Body of pancreas (tissue), 4 donors: ENCODE measurements at places on chromosomes 4 and X. TPM values are rescaled to one million over a fixed set of nuclear protein-coding genes. Genes with fewer than 3 reads are reported as not detected.
A peak's percentile ranks its signal among the peaks of the same experiment; 100 is the strongest.

- H3K4me1 ChIP-seq = peaks cover 16% of the 10 kb centered on the region
- H3K27me3 ChIP-seq = no peaks in the 10 kb centered on the region
- no peak overlapping the region for H3K4me3 ChIP-seq
- H3K36me3 ChIP-seq = no peaks in the 10 kb centered on the region
These were observed 14.9 kb downstream of the PPP3CA start for GRCh38 chr4:101332424-101332823.

DNA sequence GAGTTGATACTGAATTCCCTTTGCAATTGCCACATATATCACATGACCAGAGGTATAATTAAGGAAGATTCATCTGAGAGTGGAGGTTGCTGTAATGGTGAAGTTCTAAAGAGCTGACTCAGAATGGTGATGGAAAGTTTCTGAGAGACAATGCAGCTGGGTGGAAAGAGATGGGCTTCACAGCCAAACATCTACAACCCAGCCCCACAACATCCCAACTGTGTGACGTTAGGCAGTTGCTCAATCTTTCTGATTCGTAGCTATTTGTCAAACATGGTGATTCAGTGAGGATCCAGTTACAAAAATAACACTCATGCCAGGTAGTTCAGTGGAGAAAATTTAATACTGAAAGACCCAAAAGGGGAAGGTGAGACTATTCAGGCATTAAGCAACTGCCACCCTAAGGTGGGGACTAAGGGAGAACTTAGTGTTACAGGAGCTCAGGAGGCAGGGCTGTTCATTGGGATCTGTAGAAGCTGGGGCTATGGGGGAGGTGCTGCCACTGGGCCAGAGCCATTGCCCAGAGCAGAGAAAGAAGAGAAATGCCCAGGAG lies 6.9 kb upstream of the AFF1 start:
- no peaks in the 10 kb centered on the region for H3K27me3 ChIP-seq
- no peak for DNase-seq
- peak overlapping the region; percentile 7 for H3K27ac ChIP-seq

The OTUD6A gene
- not detected for total RNA-seq

GRCh38 chr4:144174401-144175067 lies 34.0 kb upstream of the GYPA start:
- H3K4me1 ChIP-seq = no peaks in the 10 kb centered on the region
- no peak overlapping the region for H3K4me3 ChIP-seq
- no peaks in the 10 kb centered on the region for H3K27me3 ChIP-seq
- DNase-seq = peak; percentile 17
- H3K27ac ChIP-seq = no peak overlapping the region

DNA sequence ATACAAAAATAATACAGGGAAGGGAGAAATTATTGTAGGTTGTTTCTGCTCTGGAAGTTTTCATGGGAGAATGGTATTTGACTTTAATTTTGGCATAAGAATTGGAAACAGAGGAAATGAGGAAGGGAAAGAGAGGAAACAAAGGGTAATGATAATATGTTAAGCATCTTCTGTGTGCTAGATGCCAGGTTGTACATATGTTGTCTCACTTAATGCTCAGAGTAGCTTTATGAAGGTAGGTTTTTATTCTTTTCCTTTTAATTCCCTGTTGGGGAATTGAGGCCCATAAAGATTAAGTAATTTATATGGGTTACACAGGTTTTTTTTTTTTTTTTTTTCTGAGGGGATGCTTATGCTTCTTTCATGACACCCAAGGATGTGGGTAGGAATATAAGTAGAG lies 19.2 kb downstream of the BLTP1 start:
- H3K36me3 ChIP-seq = peaks cover 2% of the 10 kb centered on the region
- no peaks in the 10 kb centered on the region for H3K27me3 ChIP-seq
- H3K4me3 ChIP-seq = no peak overlapping the region
- DNase-seq = no peak

- H3K27ac ChIP-seq = peak overlapping the region; percentile 87
- peak; percentile 69 for DNase-seq
- H3K4me3 ChIP-seq = no peak overlapping the region
- H3K36me3 ChIP-seq = no peaks in the 10 kb centered on the region
- peaks cover 36% of the 10 kb centered on the region for H3K4me1 ChIP-seq
- no peaks in the 10 kb centered on the region for H3K27me3 ChIP-seq
These were observed 4.6 kb upstream of the KANTR start for GRCh38 chrX:53089224-53089842.

DNA sequence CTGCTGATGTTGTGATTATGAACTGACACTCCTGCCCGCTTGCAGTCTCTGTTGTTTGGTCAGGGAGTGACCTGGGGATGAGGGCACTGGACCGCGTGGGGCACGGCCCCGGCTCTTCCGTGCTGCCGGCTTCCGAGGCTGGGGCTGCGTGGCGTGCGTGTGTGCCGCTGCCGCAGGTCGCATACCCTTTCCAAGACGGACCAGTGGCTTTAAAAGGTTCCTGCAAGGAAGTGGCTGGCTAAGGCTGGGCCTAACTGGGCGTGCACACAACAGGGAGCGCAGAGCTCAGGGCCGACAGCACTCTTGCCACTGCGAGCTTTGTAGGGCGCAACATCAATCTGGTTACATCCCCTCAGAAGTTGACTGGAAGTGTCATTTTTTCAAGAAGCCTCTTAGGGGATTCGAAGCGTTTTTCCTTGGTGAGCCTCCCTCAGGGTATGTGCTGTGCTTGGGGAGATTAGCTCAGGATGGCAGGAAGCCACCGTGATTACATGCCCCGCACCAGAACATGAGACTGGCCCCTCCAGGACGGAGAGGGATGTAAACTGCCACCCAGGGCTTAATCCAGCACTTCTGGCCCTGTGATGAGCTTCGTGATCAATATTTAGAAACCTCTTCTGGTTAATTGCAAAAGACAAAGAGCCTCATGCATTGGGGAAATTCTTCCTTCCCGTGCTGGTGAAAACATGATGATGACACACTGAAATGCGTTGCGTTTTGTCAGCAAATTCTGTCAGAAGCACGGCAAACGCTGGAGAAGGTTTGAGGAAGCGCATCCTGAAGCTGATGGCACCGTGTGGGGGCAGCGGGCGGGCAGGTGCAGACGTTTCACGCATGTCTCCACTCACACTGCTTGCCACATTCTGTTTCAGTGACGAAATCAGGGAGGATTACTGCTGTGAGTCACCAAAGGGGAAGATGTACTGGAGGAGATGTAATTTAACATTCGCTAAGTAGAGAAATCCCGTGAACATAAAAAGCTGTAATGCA lies 11.1 kb downstream of the MAEA start:
- H3K4me1 ChIP-seq = peaks cover 17% of the 10 kb centered on the region
- H3K27me3 ChIP-seq = no peaks in the 10 kb centered on the region
- no peak overlapping the region for H3K4me3 ChIP-seq
- peak; percentile 31 for DNase-seq

DNA sequence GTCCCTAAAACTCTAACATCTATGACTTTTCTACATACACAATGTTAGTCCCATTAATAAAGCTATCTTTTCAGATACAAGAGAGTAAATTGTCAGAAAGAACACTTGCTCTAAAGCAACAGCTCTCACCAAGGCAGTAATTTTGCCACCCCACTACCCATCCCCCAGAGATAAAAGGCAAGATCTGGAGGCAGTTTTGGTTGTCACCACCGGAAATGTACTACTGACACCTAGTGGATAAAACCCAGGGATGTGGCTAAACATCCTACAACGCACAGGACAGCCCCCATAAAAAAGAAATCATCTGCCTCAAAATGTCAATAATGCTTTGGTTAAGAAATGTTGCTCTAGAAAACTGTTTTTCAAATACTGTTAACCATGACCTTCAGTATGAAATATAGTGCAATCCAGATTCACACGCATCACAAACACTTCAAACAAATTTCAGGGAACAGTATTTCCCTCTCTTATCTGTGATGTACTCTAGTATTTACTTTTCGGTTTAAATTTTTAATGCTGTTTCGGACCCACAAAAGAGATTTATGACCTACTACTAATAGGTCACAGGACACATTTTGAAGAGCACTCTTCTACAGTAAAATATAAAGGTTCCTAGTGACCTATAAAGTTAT lies 5.1 kb downstream of the FBXL5 start:
- no peak overlapping the region for H3K27ac ChIP-seq
- no peaks in the 10 kb centered on the region for H3K36me3 ChIP-seq

DNA sequence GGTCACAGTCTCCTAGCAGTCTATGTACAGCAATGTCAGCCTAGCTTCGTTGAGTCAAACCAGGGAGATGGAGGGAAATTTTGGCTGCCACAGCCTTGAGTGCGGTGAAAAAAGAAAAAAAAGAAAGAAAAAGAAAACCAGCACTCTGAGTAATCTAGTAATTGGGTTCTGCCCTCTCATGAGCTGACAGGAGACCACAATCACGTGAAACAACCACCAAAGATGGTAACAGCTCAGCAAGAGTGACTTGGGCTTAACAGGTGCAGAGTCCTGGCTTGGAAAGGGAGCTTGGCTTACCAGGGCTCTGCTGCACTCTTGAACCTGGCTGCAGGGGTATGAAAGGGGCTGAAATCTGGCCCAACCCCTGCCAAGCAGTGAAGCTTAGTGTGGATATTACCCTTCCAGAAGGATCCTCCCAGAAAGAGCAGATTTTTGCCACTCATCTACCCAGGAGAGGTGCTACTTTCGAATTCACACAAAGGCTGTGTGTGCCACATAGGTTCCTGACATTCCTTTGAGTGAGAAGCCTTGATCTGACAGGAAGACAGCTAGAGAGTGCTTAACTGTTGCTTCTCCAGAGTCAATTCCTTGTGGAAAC lies 350.3 kb downstream of the PTTG2 start:
- peaks cover 21% of the 10 kb centered on the region for H3K4me1 ChIP-seq
- no peak overlapping the region for H3K27ac ChIP-seq
- H3K36me3 ChIP-seq = no peaks in the 10 kb centered on the region

DNA sequence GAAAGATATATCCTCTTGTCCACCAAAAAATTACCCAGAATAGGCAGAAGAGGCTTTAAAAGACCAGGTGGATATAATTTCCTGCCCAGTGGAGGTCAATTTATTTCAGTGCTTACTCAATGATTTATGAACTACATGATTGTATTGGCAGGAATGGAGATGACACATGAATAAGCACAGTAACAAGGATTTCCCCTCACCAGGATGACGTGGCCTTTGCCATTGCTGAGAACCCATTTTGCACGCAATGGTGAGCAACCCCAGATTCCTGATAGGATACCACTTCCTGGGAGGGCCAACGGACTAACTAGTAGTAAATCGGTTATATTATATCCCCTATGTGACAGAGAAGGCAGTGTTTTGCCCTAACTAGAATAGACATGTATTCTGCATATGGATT lies 11.6 kb upstream of the TTC29 start:
- H3K27me3 ChIP-seq = no peaks in the 10 kb centered on the region
- no peak overlapping the region for H3K4me3 ChIP-seq
- no peaks in the 10 kb centered on the region for H3K4me1 ChIP-seq
- H3K36me3 ChIP-seq = no peaks in the 10 kb centered on the region

The ARFIP1 gene
- total RNA-seq = 17.4 TPM

DNA sequence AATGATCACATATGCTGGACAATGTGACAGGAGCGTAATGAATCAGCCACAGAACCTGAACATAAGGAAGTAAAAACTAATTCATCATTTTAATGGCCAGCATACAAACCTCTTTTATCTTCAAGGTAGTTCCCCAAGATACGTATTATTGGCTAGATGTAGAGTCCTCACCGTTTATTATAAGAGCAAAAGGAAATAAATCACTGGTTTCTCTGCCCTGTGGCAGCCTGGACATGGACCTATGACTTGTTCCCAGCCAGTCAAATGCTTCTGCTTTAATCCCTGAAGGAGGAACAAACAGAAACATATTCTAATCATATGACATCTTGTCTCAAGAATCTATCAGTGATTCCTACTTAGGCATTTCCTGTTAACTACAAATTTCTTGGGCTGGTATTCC lies 86.8 kb upstream of the FAM241A start:
- no peaks in the 10 kb centered on the region for H3K4me1 ChIP-seq
- no peak overlapping the region for H3K27ac ChIP-seq
- DNase-seq = no peak
- H3K36me3 ChIP-seq = no peaks in the 10 kb centered on the region

The CSAG1 gene
- not detected for total RNA-seq

GRCh38 chrX:13966071-13966792 lies 63.5 kb downstream of the GEMIN8 start:
- DNase-seq = no peak
- H3K27ac ChIP-seq = no peak overlapping the region
- H3K4me3 ChIP-seq = no peak overlapping the region
- no peaks in the 10 kb centered on the region for H3K4me1 ChIP-seq
- no peaks in the 10 kb centered on the region for H3K27me3 ChIP-seq
- H3K36me3 ChIP-seq = no peaks in the 10 kb centered on the region

GRCh38 chr4:116847616-116848015 lies 237.8 kb downstream of the TRAM1L1 start:
- no peak overlapping the region for H3K4me3 ChIP-seq
- no peaks in the 10 kb centered on the region for H3K36me3 ChIP-seq
- no peaks in the 10 kb centered on the region for H3K27me3 ChIP-seq
- no peak for DNase-seq
- no peaks in the 10 kb centered on the region for H3K4me1 ChIP-seq

GRCh38 chrX:40471965-40472648 lies 108.7 kb upstream of the ATP6AP2 start:
- peak; percentile 19 for DNase-seq
- H3K27me3 ChIP-seq = no peaks in the 10 kb centered on the region
- peaks cover 22% of the 10 kb centered on the region for H3K4me1 ChIP-seq
- H3K4me3 ChIP-seq = no peak overlapping the region
- H3K36me3 ChIP-seq = no peaks in the 10 kb centered on the region

DNA sequence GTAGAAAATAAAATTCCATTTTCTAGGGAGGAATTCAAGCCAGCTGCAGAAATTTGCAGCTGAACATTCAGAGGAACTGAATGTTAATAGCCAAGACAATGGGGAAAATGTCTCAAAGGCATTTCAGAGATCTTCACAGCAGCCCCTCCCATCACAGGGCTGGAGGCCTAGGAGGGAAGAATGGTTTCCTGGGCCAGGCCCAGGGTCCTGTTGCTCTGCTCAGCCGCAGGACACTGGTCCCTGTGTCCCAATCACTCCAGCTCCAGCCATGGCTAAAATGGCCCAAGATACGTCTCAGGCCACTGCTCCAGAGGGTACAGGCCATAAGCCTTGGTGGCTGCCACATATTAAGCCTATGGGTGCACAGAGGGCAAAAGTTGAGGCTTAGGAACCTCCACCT lies 20.4 kb downstream of the FAM13A start:
- no peak for DNase-seq
- H3K27ac ChIP-seq = no peak overlapping the region
- H3K27me3 ChIP-seq = no peaks in the 10 kb centered on the region
